Hepatic stellate cell (primary cell): ENCODE measurements at places on chromosomes 12 and 14.

DNA sequence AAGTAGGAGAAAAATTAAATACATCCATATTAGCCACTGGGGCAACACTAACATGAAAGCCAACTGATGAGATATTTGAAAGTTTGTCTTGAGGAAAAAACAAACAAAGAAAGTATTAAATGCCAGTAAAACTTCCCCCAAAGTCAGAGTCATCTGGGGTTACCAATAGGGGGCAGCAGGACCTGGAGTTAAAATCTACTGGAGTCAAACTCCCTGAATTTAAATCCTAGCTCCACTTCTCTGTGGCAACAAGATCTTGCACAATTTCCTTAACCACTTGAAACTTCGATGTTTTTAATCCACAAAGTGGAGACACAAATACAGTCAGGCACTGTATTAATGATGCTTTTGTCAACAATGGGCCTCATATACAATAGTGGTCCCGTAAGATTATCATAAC is 14.4 kb downstream of the PLEKHG7 start:
- DNase-seq, result no peak

DNA sequence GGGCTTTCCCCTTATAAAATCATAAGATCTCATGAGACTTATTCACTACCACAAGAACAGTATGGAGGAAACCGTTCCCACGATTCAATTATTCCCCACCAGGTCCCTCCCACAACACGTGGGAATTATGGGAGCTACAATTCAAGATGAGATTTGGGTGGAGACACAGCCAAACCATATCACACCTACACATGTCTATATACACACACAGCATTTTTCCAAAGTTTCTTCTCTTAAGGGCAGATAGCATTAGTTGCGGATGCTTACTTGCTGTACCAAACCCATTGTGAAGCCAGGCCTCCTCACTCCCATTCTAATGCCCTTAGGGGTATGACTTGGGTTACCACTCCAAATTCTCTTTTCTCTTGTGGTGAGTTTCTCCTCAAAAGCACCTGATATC is 104.1 kb upstream of the RAP1B start:
- no peak for DNase-seq

DNA sequence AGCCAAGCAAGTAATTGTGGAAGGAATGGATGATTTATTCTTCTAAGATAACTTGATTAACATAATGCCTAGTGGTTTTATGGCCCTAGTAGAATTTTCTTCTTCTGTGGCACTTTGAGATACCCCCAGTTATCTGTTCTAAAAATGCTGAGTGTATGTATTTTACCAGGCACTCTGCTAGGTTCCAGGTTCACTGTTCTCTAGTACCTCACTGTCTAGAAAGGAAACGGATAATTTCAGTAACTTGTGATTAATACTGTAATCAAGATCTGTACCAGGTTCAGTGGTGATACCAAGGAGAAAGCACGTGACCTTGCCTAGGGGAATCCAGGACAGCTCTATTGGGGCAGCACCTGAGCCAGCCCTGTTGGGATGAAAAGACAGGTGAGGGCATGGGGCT is 8.0 kb downstream of the ANO6 start:
- DNase-seq, result no peak

DNA sequence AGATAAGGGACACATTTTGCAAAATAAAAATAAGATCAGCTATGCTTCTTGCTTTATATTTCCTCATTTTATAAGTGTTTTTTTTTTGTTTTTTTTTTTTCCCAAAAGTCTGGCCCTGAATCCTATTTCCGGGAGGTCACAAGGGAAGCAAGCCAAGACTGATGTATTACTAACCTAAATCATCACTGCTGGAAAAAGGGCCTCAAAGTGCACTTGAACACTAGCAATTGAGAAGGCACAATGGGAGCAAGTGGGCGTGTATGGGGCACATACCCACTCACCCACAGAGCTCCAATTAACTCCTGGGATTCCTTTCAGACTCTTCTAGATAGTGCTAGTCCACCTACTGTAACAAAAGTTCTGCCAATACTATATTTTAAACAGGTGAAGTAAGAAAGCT is 58.8 kb downstream of the STON2 start:
- DNase-seq, result no peak

GRCh38 chr12:121975021-121975420 is 46.7 kb upstream of the BCL7A start:
- DNase-seq, result no peak

DNA sequence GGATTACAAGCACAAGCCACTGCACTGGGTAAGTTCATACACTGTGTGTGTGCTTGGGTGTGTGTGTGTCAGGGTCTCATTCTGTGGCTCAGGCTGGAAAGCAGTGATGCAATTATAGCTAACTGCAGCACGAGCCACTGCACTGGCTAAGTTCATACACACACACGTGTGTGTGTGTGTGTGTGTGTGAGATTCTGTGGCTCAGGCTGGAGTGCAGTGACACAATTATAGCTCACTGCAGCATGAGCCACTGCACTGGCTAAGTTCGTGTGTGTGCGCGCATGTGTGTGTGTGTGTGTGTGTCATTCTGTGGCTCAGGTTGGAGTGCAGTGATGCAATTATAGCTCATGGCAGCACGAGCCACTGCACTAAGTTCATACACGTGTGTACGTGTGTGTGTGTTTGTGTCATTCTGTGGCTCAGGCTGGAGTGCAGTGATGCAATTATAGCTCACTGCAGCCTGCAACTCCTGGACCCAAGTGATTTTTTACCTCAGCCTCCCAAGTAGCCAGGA is 85.4 kb downstream of the HECTD1 start:
- DNase-seq, result no peak

DNA sequence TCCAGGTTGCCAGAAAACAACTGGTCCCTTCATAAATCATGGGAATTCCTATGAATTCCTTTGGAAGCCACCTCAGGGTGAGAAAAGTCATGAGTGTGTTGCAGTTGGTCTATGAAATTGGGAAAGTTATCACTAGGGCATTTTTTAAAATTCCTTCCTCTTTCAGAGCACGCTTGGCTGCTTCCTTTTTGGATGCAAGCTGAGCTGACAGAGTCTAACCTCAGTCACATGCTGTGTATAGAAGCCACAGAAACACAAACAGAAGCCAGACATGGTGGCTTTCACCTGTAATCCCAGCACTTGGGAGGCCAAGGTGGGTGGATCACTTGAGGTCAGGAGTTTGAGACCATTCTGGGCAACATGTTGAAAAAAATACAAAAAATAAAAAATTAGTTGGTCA is 21.7 kb upstream of the HELB start:
- no peak for DNase-seq

GRCh38 chr14:35336494-35337268 is 44.5 kb downstream of the PSMA6 start:
- peak; percentile 78 for DNase-seq

- DNase-seq, result peak; percentile 65
These were observed 9.5 kb upstream of the SAV1 start for GRCh38 chr14:50677527-50678063.

GRCh38 chr14:51652168-51653078 is 713 bp downstream of the FRMD6 start:
- no peak for DNase-seq

DNA sequence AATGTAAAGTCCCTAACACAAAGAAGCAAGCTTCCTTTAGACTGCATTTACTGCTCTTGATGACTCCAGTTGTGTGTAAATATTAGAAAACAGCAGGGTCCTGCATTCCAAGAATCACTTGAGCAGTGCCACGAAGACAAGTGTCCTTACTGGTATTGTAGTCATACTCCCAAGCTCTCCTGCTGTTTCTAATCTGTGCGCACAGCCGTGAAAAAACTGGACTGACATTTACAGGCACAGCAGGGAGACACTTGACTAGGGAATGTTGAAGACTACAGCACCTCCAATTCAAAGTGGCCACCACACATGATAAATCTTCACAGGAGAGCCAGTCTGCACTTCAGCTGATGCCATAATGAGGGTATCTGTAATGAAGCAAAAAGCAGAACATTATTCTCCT is 91.4 kb downstream of the VRK1 start:
- DNase-seq, result no peak

DNA sequence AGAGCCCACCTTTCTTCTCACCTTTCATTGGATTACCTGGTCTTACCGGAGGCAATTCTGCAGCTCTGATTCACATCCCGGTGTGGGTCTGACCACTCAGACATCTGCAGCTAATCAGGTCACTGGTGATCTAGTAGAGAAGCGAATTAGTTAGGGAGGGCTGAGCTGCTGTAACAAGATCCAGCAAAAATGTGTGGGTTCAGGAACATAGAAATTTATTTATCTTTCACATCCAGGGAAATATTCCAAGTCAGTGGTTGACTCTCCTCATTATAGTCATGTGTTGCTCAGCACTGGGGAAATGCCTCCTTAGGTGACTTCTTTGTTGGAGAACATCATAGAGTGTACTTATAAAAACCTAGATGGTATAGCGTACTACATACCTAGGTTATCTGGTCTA is 218.7 kb upstream of the PELI2 start:
- no peak for DNase-seq

GRCh38 chr12:101968770-101969169 is 91.4 kb downstream of the DRAM1 start:
- DNase-seq, result no peak

DNA sequence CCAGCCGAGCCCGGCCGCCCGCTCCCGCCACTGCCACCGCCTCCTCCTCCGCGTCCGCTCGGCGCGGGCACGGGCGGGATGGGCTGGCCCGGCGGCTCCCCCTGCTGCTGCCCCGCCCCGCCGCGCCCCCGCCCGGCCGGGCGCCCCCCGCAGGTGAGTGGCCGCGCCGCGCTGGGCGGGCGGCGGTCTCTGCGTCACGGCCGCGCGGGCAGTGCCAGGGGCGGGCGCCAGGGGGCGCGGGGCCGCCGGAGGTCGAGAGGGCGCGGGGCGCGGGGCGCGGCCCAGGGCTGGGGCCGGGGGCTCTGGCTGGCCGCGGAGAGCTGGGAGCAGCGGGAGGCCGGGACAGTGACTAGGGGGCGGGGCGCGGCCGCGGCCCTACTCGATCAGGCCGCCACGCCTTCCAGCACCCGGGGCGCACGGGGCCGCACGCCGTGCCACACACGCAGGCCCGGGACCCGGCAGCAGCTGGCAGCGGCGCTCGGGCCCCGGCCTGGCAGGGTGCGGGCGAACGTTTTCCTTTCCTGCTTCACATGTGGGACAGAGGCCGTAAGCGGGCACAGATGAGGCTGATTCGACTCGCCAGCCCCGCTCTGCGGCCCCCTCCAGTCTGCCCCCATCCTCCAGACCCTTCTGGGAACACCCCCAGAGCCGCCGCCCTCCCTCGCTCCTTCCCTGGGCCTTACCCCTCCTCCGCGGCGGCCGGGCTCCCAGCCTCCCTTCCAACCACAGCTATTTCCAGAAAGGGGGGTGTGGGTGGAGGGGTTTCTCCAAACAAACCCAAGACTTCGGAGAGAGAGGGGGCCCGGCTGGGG is 2.4 kb upstream of the TNS2 start:
- DNase-seq, result peak; percentile 85

DNA sequence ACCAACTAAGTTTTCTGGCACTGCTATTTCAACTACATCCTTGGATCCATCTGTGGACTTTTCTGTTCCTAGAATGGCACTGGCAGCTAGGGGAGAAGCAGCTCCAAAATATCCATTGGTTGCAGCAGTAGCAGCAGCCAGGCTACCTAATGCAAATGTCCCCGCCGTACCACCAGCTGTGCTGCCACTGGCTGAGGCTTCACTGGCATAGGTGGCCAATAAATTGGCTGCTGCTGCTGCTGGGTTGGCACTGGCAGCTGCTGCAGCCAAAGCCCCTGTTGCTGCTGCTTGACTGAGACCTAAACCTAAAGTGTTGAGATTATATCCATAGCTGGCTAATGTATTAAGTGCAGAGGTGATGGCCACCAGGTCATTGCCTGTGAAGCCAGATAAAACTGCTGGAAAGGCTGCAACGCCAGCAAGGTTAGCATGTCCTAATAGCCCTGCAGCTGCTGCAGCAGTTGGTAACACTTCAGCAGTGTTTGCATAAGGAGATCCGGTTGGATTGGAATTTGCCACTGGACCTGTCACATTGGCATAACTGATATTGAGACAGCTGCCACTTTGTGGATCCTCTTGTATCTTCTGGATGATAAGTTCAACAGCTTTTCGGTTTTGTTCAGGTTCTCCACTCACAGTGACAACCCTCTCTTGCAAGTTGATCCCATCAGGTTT is 149.5 kb downstream of the NOVA1 start:
- no peak for DNase-seq

GRCh38 chr12:66072566-66072965 is 58.0 kb downstream of the LLPH start:
- no peak for DNase-seq
